Effector memory CD8-positive, alpha-beta T cell (primary cell): ENCODE measurements at places on chromosomes 11 and 22.

GRCh38 chr22:17388235-17388634 lies 19.0 kb downstream of the CECR2 start:
- DNase-seq, result no peak

GRCh38 chr22:38786631-38787030 lies 7.3 kb downstream of the DNAL4 start:
- no peak for DNase-seq

- DNase-seq, result no peak
Measured at GRCh38 chr22:36022162-36022561, 6.5 kb downstream of the RBFOX2 start.

- no peak for DNase-seq
Measured at GRCh38 chr22:35477911-35478582, 62.6 kb upstream of the RASD2 start.

DNA sequence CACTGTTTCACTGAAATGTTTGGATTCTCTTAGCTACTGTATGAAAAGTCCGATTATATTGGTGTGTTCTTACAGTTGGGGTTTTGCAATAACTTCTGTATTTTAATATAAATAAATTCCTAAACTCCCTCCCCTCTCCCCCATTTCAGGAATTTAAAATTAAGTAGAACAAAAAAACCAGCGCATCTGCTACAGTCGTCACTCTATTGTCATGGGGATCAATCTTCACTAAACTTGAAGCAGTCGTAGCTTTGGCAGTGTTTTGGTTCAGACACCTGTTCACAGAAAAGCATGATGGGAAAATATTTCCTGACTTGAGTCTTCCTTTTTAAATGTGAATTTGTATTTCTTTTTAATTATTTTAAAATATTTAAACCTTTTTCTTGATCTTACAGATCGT lies 9.4 kb downstream of the PIWIL3 start:
- DNase-seq, result no peak

GRCh38 chr22:37482244-37482643 lies 3.9 kb downstream of the MFNG start:
- DNase-seq, result no peak

DNA sequence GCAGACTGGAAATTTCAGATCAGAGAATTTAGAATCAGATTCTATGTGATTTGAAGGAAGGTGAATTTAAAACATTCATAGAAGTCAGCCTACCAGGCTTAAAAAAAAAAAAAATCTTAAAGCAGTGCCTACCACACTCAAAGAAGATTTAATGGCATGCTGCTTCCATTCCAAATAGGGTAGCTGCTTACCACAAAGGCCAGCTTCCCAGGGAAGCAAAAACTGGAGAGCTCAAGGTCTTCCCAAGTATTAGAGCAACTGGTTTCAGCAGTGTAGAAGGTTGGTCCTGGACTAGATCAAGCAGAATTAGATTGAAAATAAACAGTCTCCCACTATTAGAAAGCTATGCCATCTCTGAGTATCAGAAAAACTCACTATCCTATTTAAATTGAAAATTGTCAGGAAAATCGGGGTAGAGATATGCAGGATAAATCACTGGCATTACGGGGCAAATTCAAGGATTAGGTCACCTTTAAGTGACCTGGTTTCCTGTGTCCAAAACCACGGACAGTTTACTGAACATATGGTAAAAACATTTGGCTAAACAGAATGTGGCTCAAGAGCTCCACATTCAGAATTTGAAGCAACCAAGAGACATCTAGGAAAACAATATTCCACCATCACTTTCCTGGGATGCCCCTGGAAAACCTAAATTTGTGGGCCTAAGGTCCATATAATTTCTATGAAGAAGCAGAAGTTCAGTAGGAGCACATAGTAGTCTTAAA lies 1.3 kb downstream of the C11orf42 start:
- no peak for DNase-seq

- no peak for DNase-seq
Measured at GRCh38 chr22:46159777-46160176, 9.5 kb downstream of the PPARA start.

GRCh38 chr11:106400949-106401570 lies 323.6 kb downstream of the AASDHPPT start:
- no peak for DNase-seq

- no peak for DNase-seq
Measured at GRCh38 chr11:129538323-129538722, 162.7 kb downstream of the BARX2 start.

GRCh38 chr11:13210424-13210823 lies 67.2 kb upstream of the BMAL1 start:
- DNase-seq, result no peak

GRCh38 chr11:69370984-69371709 lies 77.2 kb downstream of the MYEOV start:
- DNase-seq, result no peak

DNA sequence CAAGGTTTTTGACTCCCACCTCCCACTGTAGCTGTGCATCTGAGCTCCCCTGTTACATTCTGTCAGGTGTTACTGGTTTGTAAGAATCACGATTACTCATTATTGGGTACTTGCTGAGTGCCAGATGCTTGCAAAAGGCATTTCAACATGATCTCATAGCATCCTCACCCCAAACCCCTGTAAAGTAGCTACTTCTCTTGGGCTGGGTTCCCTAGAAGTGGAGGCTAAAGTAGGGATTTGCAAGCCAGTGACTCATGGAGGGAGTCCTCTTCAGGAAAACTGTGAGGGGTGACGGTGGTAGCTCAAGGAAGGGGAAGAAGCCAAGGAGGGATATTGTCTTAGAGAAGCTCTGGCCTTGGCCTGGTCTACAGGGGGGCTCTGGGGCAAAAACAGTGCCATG lies 78.6 kb downstream of the TIMP3 start:
- DNase-seq, result no peak
